Foreskin melanocyte (primary cell): ENCODE measurements at places on chromosomes 11 and 22.

- no peak for DNase-seq
Measured at GRCh38 chr22:47495110-47495509, 732.7 kb downstream of the TBC1D22A start.

- DNase-seq: no peak
Measured at GRCh38 chr11:44992181-44992582, 41.5 kb upstream of the TP53I11 start.

DNA sequence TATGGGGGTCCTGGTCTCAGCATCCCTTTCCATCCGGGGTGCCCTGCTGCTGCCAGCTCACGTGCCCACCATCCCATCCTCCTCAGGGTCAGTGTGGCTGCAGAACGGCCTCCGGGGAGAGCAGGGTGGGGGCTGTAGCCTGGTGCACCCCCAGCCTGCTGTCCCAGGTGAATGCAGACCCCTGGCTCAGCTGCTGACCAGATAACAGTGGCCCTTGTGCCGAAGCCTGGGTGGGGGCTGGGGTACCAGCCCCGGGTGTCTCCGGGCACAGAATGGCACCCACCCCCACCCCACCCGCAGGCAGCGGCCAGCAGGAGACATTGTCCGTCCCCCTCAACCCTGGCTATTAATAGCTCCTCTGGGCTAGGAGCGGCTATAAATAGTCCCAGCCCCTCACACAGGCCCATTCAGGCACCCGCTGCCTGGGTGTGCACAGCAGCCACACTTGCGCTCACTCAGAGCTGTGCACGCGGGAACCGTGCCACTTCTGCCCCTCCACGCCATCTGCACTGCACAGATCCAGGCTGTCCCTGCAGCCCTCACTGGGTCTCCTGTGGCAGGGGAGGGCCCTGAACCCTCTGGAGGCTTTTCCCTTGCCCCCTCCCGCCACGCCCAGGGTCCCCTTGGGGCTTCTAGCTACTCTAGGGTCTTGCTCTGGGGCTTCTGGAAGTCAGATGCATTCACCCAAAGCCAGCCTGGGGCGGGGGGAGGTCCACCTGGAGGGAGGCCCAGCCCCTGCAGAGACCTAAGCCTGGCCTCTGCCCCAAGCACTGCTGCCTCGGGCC is 18.7 kb downstream of the CRELD2 start:
- DNase-seq: peak; percentile 61

DNA sequence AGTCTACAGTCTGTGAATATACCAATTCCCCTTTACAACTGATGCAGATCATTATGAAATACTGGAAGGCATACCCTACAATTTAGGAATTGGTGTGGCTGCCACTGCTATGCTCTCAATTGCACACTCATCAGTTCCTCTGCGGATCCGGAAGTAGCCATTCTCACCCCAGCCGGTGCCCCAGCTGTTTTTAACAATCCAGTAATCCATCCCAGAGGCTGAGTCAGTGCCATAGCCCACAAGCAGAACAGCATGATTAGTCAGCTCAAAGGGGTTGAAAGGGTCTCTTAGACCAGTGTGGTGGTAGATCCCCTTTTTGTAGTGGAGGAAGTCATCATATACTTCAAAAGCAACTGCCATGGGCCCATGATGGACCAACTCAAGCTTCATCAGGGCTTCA is 43.6 kb downstream of the CTSC start:
- DNase-seq: no peak

DNA sequence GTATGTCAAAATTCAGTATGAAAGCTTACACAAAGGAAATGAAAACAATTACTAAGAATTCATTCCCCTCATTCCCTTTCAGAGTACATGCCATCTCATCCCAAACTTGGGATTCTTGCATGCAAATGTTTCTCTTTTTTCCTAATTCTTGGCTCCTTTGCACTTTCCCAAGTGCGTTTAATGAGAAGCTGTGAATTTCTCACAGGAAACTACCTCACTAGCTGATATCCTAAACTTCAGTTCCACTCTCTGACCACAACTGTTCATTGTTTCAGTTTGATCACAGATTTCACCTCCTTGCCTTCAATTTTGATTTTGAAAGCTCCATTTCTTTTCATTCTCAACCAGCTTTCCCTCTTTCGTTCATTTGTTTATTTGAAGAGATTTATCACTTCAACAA is 5.9 kb upstream of the ARL14EP start:
- DNase-seq: no peak

- peak; percentile 62 for DNase-seq
Measured at GRCh38 chr22:30005213-30005857, 74.9 kb upstream of the HORMAD2 start.
